ENCODE measurements at places on chromosomes 7 and 10.

DNA sequence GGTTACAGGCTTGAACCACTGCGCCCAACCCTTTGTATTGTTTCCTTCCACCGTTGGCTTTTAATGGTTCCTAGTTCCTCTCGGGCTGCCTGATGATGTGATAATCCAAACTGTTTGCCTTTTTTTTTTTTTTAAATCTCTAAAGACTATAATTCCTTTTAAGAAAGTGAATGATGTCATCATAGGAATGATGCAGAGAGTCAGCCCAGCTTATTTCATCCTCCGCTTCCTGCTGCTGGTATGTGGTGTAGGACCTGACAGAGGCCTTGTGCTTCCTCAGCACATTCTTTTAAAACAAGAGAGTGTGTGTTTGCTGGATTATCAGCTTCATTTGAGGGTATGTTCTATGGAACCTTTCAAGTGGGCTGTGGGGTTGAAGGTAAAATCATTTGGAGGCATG is 241.4 kb downstream of the LRMDA start:
- DNase-seq = no peak

DNA sequence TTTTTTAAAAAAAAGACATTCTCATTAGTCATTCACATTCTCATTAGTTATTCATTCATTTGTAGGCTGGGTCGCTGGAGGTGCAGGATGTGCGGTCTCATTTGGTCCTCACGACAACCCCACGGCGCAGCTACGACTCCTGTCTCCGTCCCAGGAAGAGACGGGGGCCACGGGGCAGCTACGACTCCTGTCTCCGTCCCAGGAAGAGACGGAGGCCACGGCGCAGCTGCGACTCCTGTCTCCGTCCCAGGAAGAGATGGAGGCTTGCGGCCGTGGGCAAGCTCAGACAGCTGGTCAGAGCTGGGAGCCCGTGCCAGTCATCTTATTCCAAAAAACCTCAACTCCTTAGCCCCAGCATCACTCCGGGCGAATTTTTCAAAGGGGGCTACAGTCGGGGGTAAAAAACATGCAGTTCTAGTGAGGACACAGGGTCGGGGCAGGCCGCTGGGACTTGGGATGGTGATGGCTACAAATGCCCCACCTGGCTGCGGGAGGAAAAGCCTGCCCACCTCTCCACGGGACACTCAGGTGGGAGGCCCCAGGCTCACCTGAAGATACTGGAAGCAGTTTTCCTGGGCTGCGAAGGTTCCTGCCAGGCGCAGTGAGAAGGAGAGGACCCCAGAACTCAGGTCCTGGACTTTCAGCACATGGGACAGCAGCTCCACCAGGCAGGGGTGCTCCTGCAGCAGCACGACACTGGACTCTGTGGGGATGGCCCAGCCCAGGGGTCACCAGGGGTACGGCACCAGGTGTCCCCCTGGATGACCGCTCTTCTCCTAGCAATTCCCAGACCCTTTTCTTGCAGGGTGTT is 8.3 kb downstream of the BRAT1 start:
- no peak for DNase-seq

GRCh38 chr10:112721080-112721698 is 228.9 kb upstream of the TCF7L2 start:
- no peak for DNase-seq

DNA sequence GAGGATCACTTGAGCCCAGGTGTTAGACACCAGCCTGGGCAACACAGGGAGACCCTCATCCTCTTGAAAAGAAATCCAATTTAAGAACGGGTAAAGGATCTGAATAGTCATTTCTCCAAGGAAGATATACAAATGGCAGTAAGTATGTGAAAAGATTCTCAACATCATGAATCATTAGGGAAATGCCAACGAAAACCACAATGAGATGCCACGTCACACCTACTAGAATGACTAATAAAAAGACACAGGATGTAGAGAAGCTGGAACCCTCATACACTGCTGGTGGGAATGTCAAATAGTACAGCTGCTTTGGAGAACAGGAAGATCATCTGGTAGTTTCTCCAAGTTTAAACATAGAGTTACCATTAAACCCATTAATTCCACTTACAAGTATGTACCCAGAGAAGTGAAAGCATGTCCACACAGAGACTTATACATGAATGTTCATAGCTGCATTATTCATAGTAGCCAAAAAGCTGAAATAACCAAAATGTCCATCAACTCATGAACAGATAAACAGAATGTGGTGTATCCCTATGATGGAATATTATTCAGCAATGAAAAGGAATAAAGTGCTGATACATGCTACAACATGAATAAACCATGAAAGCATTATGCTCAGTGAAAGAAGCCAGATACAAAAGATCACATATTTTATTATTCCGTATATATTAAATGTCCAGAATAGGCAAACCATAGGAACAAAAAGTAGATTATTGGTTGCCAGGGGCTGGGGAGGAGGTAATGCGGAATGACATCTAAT is 13.1 kb upstream of the ZMIZ2 start:
- peak; percentile 31 for DNase-seq
